ENCODE measurements at places on chromosomes 4 and X. TPM values are rescaled to one million over a fixed set of nuclear protein-coding genes. Genes with fewer than 3 reads are reported as not detected.
A peak's percentile ranks its signal among the peaks of the same experiment; 100 is the strongest.

DNA sequence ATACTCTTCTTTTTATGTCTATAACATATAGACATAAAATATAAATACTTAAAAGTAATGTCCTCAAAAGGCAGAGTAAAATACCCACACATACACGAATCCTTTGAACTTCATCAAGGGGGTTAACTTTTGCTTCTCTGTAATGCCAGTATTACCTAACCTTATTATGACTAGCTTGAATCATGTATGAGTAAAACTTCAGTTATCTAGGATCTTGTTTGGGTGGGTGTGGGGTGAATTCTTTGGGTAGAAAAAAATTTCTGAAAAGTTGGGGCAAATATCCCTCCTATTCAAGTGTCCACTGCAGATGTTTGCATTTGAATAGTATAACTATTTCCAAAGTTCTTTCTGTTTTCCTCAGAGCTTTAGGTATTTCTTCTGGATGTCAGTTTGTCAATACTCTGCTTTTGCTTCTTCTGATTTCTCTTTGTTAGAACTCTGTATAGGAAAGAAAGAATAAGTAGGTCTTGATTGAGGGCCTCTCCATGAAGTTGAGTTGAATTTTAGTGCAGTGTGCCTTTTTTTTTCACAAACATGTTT, 173.8 kb downstream of the ADGRL3 start:
- DNase-seq, result no peak

YY2 gene
- total RNA-seq, result 1.4 TPM

GABRE gene
- 0.15 TPM for total RNA-seq

GRCh38 chrX:31392513-31392912, 320.7 kb upstream of the FTHL17 start:
- DNase-seq, result no peak

DNA sequence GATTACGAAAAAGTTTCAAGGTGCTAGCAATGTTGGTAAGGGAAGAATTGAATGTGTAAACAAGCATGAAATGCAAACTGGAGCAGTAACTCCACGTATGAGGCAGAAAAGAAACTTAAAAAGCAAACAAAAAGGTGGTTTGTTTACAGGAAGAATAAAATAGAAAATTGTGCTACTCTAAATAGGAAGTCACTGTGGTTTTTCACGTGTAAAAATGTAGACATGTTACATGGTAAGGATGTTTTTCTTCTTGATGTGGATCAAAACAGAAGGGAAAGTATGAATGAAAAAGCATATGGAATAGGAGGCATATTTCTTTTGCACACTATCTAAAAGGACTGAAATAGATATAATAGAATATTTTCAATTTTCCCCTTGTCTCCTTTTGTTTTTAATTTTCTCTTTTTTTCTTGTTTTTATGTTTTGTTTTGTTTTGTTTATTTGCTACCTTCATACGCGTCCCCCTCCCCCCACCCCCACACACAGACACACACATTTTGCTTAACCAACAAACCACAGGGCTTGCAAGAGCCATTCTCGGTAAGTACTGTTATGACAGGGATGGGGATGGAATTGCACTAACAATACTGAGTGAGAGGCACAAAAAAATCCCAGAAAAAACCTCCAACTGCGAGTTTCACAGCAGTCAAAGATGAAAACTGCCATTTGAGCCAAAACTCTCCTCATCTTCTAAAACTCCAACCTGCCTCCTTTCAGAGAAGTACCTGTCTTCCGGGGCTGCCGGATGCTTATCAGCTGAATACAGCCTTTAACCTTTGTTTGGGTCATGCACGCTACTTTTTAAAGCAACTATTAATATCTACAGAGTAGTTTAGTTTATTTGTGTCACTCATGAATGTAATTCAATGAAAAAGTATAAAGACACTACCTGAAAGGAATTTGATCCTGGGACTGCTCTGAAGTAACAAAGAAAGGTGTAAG, 135.8 kb downstream of the IL15 start:
- no peak for DNase-seq

KLF8 gene
- total RNA-seq, result 0.48 TPM

DNA sequence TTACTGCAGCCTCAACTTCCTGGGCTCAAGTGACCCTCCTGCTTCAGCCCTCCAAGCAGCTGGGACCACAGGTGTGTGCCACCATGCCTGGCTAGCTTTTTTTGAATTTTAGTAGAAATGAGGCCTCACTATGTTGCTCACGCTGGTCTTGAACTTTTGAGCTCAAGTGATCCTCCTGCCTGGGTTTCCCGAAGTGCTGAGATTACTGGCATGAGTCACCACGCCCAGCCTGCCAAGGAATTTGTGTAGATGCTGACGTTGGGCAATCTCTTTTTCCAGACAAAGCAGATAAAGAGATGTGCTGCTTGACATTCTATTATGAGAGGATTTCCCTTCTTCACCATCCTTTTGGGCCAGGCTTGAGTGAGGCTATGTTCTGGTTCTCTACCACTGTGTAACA, 254.5 kb upstream of the RPS6KA3 start:
- no peak for DNase-seq

- no peak for DNase-seq
Observed at GRCh38 chr4:150355858-150356455, 226.0 kb upstream of the MAB21L2 start.

MEPE gene
- total RNA-seq, result not detected

RRH gene
- 0.15 TPM for total RNA-seq

HSFX4 gene
- not detected for total RNA-seq

MFAP3L gene
- total RNA-seq, result 1.4 TPM

GRCh38 chrX:37993837-37994619, 12.3 kb upstream of the SYTL5 start:
- no peak for DNase-seq

- no peak for DNase-seq
Observed at GRCh38 chr4:88064410-88064809, 57.0 kb downstream of the PKD2 start.

GBA3 gene
- total RNA-seq, result not detected

- no peak for DNase-seq
Observed at GRCh38 chrX:12872741-12873140, 5.9 kb downstream of the TLR7 start.

DNA sequence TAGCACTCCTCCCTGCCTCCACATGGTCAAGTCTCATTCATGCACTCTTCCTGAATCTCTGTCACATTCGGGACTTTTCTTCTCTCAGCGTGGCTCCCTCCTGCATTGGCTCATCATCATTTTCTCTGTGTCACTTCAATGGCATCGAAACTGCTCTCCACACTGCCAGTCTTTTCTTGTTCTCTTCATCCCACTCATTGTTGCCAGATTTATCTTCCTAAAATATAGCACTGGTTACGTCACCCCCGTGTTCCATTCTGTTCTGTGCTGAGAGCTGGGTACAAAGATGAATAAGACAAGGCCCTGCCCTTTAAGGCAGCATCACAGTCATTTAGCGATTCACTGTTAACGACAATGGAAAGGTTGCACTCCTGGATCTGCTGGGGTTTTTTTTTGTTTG, 174.4 kb upstream of the TBC1D9 start:
- DNase-seq, result no peak

GRCh38 chrX:56600987-56601386, 37.6 kb downstream of the UBQLN2 start:
- DNase-seq, result no peak

- peak; percentile 43 for DNase-seq
Observed at GRCh38 chrX:2710041-2710840, 19.1 kb downstream of the CD99 start.

DNA sequence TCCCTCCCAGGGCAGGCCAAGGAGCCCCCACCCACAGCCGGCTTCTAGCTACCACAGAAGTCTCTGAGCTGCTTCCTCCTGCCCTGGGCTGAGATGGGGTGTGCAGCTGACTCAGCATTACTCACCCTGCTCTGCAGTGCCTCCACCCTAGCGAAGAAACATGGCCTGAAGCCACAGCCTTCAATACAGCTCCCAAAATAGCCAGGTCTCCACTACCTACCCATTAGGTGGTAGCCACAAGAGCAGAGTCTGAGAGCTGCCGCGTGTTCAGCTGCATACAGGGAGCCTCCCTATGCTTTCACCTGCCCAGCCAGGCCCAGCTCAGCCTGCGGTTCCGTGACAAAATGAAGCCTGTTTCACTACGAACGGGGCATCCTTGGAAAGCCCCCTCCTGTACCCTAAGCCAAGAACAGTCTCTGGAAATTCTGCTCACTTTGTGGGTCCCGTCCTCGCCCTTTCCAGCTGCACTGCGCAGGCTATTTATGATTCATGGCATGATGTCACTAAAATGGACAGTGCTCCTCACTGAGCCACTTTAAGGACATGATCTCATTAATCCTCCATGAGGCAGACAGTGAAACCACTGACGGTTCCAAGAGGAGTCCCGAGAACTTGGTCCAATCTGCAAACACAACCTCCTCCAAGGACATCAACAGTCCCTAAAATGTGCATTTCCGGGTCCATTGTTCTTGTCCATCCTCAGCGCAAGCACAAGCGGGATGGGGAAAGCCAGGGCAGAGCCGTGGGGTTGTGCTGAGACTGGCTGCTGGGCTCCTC, 20.2 kb downstream of the WDR1 start:
- DNase-seq, result peak; percentile 80

DNA sequence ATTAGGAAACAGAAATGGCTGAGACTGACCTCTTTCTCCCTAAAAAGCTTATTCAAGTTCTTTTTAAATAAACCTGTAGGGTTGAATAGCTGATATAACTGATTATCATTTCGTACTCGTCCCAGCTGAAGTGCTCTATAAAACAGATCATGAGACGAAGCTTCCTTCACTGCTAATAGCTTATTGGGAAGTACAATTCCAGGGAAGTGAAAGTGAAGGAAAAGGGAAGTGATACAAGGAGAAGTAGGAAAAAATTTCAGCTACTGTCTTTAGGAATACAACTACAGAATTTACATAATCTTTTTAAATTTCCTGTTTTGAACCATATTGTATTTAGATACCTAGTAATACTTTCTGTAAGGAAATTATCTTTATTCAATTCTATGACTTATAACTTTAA, 103.0 kb downstream of the SNCA start:
- DNase-seq, result no peak

- no peak for DNase-seq
Observed at GRCh38 chrX:92232182-92232581, 453.0 kb downstream of the PCDH11X start.

DNA sequence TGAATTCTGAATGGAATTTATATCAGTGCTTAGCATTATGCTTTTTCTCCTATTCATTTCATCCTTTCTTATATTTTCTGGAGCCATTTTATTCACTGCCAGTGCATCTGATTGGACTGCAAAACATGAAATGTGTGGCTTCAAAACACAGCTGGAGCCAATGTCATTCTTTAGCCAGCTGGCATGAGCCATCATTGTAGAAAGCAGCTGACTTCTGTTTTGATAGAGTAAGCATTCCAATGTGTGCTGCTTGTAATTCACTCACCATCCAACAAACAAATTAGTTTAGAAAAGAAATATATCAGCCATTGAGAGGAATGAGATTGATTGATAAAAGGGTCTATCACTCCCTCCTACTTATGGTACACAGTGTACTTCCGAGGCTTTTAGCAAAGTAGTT, 2616.0 kb downstream of the ARAP2 start:
- DNase-seq, result no peak

MUC7 gene
- not detected for total RNA-seq

DNA sequence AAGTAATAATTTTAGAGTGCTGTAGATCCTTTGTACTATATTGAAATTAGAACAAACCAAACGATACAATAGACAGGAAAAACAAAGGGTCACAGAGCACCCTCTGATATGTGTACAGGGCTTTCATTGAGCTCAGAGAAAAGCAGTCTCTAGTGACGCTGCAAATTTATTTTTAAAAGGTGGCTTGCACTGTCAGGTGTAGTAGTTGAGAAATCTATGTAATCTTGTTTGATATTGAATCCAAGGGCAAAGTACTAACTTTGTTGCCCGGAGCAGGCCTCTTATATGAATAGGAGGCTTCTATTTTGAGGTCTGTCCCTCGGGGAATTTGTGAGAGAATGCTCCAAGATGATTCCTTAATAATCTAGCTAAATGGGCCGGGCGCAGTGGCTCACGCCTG, 1755.5 kb downstream of the PCDH7 start:
- no peak for DNase-seq

POLN gene
- 0.90 TPM for total RNA-seq

GRCh38 chrX:88416965-88417364, 330.1 kb upstream of the CPXCR1 start:
- DNase-seq, result no peak

ZNF630 gene
- 0.25 TPM for total RNA-seq

DNA sequence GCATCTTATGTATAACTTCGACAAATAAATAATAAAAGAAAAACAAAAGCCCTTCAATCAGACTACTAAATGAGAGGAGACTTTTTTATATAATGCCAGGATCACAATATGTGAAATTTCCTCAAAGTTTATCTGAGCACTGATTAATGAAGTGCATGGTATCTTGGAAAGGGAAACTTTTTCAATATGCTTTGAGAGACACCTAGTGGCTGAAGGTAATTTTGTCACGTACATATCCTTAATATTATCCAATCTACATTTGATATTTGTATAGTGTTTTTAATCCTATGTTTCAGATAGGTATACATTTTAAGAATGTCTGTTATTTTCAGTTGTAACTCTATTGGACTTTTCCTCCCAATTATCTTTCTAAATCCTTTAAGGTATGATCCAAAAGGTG, 146.8 kb downstream of the KLHL4 start:
- DNase-seq, result no peak

ADH6 gene
- 0.10 TPM for total RNA-seq

DNA sequence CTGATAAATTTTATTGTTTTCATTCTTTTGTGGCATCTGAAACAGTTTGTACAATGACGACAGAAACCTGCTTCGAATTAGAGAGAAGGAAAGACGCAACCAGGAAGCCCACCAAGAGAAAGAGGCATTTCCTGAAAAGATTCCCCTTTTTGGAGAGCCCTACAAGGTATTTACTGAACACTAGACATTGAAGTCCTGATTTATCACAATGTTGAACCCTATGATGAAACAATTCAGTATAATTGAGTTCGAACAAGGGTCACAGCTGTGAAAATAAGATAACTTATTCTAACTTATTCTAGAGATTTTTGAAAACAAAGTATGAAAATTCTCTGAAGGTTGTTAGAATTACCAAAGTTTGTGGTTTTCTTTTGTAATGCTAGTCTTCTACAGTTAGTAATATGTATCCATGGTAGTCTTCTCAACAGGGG, 111.3 kb downstream of the AFF1 start:
- no peak for DNase-seq

DNA sequence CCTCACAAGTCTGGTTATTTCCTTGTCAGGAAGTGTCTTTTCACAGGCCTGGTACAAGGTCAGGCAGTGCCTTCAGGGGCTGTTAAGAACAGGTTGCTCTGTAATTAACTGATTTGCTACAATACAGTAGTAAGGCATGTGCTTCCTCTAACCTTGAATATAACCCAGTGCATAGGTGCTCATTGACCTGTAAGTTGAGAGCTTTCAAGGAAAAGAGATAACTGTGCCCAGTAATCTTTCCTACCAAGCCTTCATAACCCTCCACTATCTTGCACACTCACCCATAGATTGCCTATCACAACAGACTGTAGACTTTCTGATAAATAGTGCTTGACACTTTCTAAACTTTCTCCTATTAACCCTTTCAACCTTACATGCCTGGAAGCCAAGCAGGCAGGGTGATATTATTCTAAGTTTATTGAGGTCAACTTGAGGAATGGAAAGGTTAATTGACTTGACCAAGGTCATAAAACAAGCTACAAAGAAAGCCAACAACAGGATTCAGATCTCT, 148.1 kb downstream of the PPARGC1A start:
- no peak for DNase-seq

EVC2 gene
- total RNA-seq, result 0.63 TPM

ZFP92 gene
- total RNA-seq, result 1.5 TPM

Measured in activated T-cell treated with anti-CD3 and anti-CD28 coated beads, Interleukin-2, amount 50 U/mL, for 4 hours (primary cell).